Stomach (tissue), 19 donors: ENCODE measurements at places on chromosomes 7 and 10.

GRCh38 chr10:3702056-3702546 is 82.9 kb downstream of the KLF6 start:
- no peak overlapping the region for H3K27ac ChIP-seq
- no peak overlapping the region for H3K4me3 ChIP-seq
- H3K4me1 ChIP-seq: no peaks in the 10 kb centered on the region
- no peaks in the 10 kb centered on the region for H3K27me3 ChIP-seq
- DNase-seq: no peak

GRCh38 chr10:132583456-132583855 is 45.9 kb downstream of the INPP5A start:
- H3K4me3 ChIP-seq: no peak overlapping the region
- peaks cover 78% of the 10 kb centered on the region for H3K4me1 ChIP-seq
- H3K36me3 ChIP-seq: no peaks in the 10 kb centered on the region
- H3K27ac ChIP-seq: no peak overlapping the region
- no peak for DNase-seq
- no peaks in the 10 kb centered on the region for H3K27me3 ChIP-seq

- no peaks in the 10 kb centered on the region for H3K36me3 ChIP-seq
- H3K4me3 ChIP-seq: no peak overlapping the region
- no peak for DNase-seq
- H3K27me3 ChIP-seq: no peaks in the 10 kb centered on the region
Measured at GRCh38 chr7:157760004-157760730, 423.4 kb downstream of the DNAJB6 start.

- H3K4me3 ChIP-seq: no peak overlapping the region
- H3K4me1 ChIP-seq: peaks cover 8% of the 10 kb centered on the region
- peak; percentile 71 for DNase-seq
- H3K27me3 ChIP-seq: no peaks in the 10 kb centered on the region
- H3K36me3 ChIP-seq: no peaks in the 10 kb centered on the region
Measured at GRCh38 chr7:155190688-155191087, 107.0 kb upstream of the INSIG1 start.

DNA sequence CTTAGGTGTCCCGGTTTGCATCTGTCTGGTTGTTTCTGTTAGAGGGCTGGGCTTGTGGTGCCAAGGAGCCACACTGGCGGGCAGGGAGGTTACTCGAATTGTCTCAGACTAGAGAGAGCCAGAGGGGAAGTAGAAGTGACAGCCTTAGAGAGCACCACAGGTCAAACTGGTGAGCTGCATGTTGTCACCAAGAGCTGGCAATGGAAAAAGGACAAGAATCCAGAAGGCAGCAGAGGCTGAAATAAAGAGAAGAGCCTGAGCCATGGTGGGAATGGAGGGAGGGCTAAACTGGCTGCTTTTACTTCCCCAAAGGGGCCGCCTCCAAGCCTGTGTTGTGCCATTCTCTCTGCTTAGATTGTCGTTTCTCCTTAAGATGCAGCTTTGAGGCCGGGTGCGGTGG is 31.1 kb upstream of the RHBDD2 start:
- DNase-seq: no peak
- no peaks in the 10 kb centered on the region for H3K27me3 ChIP-seq
- H3K36me3 ChIP-seq: no peaks in the 10 kb centered on the region
- H3K27ac ChIP-seq: no peak overlapping the region
- H3K4me1 ChIP-seq: peaks cover 4% of the 10 kb centered on the region
- H3K4me3 ChIP-seq: no peak overlapping the region

DNA sequence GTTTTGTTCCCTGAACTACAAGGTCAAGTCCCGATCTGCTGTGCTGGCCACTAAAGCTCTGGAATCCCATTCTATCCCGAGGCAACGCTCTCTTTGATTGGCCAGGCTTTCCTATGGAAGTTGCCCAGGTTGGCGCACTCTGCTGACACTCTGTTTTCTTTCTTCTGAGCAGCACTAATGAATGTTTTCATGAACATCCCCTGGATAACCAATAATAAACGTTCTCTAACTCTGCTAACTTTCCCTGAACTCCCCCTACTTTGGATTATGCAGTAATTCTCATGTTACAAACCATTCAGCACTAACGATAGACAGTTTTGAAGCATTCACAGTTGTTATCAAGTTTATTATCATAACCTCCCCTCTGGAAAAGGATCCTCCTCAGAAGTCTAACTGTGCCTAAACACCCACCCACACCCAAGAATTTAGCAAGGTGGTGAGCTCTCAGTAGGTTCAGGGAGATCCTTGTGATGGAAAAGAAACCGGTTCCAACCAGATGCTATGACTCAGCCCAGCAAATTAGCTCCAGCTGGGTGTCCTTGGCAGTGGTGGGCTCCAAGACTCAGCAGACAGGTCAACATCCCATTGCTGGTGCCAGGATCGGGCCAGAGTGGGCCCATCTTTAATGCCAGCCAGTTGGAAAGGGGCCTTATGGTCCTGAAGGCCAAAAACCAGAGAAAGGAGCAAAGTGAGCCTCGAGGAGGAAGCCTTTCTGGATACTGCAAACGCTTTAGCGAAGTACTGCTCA is 68.4 kb downstream of the CREB3L2 start:
- no peaks in the 10 kb centered on the region for H3K27me3 ChIP-seq
- peak overlapping the region; percentile 79 for H3K27ac ChIP-seq
- H3K4me3 ChIP-seq: no peak overlapping the region
- H3K36me3 ChIP-seq: no peaks in the 10 kb centered on the region
- DNase-seq: no peak

GRCh38 chr10:53490553-53490952 is 718.0 kb upstream of the MBL2 start:
- H3K36me3 ChIP-seq: no peaks in the 10 kb centered on the region
- H3K27me3 ChIP-seq: no peaks in the 10 kb centered on the region
- no peak for DNase-seq
- H3K27ac ChIP-seq: no peak overlapping the region

DNA sequence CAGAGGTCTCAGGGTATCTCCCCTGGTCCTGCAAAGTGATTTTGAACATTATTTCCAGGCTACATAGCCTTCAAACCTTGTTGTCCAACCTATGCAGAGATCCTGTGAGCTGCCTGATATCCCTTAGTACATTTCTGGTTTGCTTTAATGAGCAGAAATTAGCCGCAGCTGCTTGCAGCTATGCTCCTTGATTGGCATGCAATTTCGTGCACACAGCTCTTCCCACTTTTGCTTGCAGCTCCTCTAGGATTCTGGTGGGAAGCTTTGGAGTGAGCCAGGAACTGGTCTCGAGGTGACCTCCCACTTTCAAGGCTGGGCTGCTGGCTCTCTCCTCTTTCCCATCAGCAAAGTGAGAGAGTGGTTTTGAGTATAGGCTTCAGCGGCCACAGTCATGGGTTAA is 45.8 kb downstream of the OAT start:
- no peaks in the 10 kb centered on the region for H3K4me1 ChIP-seq
- no peaks in the 10 kb centered on the region for H3K36me3 ChIP-seq
- DNase-seq: no peak
- peaks cover 23% of the 10 kb centered on the region for H3K27me3 ChIP-seq
- no peak overlapping the region for H3K4me3 ChIP-seq
- no peak overlapping the region for H3K27ac ChIP-seq

DNA sequence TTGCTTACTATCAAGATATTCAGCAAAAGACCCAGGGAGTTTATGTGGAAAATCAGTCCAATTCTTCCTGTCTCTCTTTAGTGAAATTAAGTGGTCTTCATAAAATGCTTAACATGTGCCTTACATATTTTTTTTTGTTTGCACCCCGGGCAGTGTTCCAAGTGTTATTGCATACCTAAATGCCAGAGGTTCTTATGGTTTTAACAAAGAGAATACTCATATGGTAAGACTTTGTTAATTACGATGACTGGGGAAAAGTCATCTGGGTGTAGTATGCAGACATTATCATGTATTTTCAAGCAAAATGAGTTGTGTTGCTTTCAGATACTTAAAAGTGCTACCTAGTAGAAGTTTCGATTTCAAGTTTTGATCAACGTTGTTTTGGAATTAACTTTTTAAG is 82.6 kb downstream of the PRKG1 start:
- H3K27ac ChIP-seq: no peak overlapping the region
- no peaks in the 10 kb centered on the region for H3K27me3 ChIP-seq
- H3K4me3 ChIP-seq: no peak overlapping the region
- DNase-seq: no peak

- no peaks in the 10 kb centered on the region for H3K4me1 ChIP-seq
- DNase-seq: no peak
- H3K27ac ChIP-seq: no peak overlapping the region
- H3K27me3 ChIP-seq: no peaks in the 10 kb centered on the region
- H3K4me3 ChIP-seq: no peak overlapping the region
- no peaks in the 10 kb centered on the region for H3K36me3 ChIP-seq
Measured at GRCh38 chr7:93948106-93948505, 26.6 kb downstream of the GNG11 start.

GRCh38 chr7:105721571-105722104 is 140.3 kb upstream of the EFCAB10 start:
- H3K27me3 ChIP-seq: no peaks in the 10 kb centered on the region
- H3K36me3 ChIP-seq: no peaks in the 10 kb centered on the region
- H3K4me3 ChIP-seq: no peak overlapping the region
- no peak overlapping the region for H3K27ac ChIP-seq

- peaks cover 23% of the 10 kb centered on the region for H3K4me1 ChIP-seq
- peaks cover 20% of the 10 kb centered on the region for H3K27me3 ChIP-seq
- no peaks in the 10 kb centered on the region for H3K36me3 ChIP-seq
- H3K27ac ChIP-seq: no peak overlapping the region
- no peak overlapping the region for H3K4me3 ChIP-seq
Measured at GRCh38 chr7:44149571-44150465, 8.7 kb upstream of the MYL7 start.

- peaks cover 5% of the 10 kb centered on the region for H3K36me3 ChIP-seq
- no peak overlapping the region for H3K4me3 ChIP-seq
- no peaks in the 10 kb centered on the region for H3K27me3 ChIP-seq
- DNase-seq: no peak
- peaks cover 11% of the 10 kb centered on the region for H3K4me1 ChIP-seq
- peak overlapping the region; percentile 18 for H3K27ac ChIP-seq
Measured at GRCh38 chr7:74066626-74067025, 17.0 kb upstream of the LIMK1 start.

DNA sequence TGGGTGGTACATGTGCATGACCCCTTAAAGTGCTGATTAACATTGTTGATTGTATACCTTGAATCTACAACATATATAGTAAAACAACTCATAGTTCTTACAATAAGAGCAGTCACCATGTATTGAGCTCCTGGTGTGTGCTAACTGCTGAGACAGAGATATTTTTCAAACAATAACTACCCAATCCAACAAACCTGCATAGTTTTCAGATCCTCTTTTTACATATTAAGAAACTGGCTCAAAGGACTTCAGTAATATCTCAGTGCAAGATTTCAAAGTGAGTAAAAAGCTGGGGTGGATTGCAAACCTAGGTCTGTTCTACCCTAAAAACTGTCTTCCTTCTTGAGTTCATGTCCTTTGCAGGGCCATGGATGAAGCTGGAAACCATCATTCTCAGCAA is 272.2 kb downstream of the SNX13 start:
- H3K4me3 ChIP-seq: no peak overlapping the region
- no peak for DNase-seq
- no peak overlapping the region for H3K27ac ChIP-seq

- DNase-seq: no peak
- H3K36me3 ChIP-seq: no peaks in the 10 kb centered on the region
- no peak overlapping the region for H3K4me3 ChIP-seq
- H3K27me3 ChIP-seq: no peaks in the 10 kb centered on the region
- no peak overlapping the region for H3K27ac ChIP-seq
Measured at GRCh38 chr10:86333826-86334487, 32.6 kb downstream of the GRID1 start.

GRCh38 chr7:106793015-106793975 is 71.8 kb upstream of the PIK3CG start:
- H3K36me3 ChIP-seq: no peaks in the 10 kb centered on the region
- H3K4me3 ChIP-seq: no peak overlapping the region
- no peaks in the 10 kb centered on the region for H3K27me3 ChIP-seq
- H3K27ac ChIP-seq: no peak overlapping the region
- H3K4me1 ChIP-seq: no peaks in the 10 kb centered on the region
- DNase-seq: peak; percentile 70

DNA sequence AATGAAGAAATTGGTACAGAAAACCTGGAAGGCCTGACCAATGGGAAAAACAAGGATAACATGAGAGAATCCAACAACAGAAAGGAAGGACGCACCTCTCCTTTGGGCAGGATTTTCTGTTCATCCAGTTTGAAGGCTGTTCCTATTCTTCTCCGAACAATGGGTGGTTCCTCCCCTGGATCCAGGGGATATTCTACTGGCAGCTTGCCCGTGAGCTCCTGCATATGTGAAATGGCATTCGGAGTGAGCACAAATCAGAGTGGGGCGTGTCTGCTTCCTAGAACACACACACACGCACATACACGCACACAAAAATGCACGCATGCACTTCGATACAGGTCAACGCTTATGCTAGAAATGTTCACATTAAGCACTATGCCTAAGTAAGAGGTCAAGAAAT is 83.5 kb downstream of the PRPF18 start:
- no peaks in the 10 kb centered on the region for H3K27me3 ChIP-seq
- no peak overlapping the region for H3K4me3 ChIP-seq
- no peak overlapping the region for H3K27ac ChIP-seq
- no peaks in the 10 kb centered on the region for H3K4me1 ChIP-seq
- peaks cover 78% of the 10 kb centered on the region for H3K36me3 ChIP-seq
- DNase-seq: no peak

GRCh38 chr10:127550861-127551260 is 1.8 kb downstream of the NPS start:
- DNase-seq: no peak
- H3K4me3 ChIP-seq: no peak overlapping the region
- H3K27me3 ChIP-seq: no peaks in the 10 kb centered on the region

DNA sequence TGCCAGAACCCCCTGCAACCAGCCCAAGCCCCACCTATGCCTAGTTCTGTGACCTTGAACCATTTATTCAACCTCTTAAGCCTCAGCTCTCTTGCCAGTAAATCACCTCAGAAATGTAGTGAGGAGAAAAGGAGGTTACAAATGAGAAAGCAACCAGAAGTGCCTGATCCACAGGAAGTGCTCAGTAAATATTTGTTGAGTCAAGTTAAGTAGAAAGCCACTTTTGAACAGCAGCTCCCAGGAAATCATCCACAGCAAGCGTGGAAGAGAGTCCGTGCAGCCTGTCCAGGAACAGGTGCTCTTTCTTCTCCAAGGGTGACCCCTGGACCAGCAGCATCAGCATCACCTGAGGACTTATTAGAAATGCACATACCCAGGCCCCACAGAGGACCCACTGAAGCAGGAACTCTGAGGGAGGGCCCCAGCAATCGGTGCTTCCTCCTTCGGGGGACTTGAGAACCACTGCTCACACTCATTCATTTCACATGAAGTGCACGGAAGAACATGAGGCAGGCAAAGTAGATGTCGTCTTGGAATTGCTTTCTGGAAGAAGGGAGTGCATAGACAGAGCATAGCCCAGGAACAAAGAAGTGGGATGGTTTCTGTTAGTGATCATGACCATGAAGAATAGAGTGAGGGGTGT is 6.3 kb upstream of the C10orf71 start:
- H3K27me3 ChIP-seq: peaks cover 8% of the 10 kb centered on the region
- H3K36me3 ChIP-seq: no peaks in the 10 kb centered on the region
- no peak for DNase-seq

DNA sequence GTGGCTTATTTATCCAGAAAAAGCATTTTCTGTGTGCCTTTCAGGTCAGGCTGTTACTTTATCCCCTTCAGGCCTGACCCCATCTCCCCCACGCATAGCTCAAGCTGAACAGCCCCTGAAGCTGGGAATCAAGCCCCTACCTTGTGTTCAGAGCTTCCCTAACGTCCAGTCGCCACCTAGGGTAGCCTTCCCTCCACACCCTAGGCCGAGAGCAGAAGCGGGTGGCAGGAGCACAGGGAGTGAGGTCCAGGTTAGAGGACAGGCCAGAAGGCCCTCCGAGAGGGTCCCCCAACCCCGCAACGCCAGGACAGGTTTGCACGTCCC is 479 bp upstream of the SEMA4G start:
- peaks cover 8% of the 10 kb centered on the region for H3K27me3 ChIP-seq
- DNase-seq: no peak
- H3K4me1 ChIP-seq: peaks cover 43% of the 10 kb centered on the region
- H3K27ac ChIP-seq: peak overlapping the region; percentile 84
